A549 treated with RU486 at 1 μM for 4 hours (cell line): ENCODE measurements at places on chromosomes 7 and 10. TPM values are rescaled to one million over a fixed set of nuclear protein-coding genes. Genes with fewer than 3 reads are reported as not detected.

CDK1 gene
- total RNA-seq, result 52.1 to 99.5 TPM (median 91.7 TPM) in 5 replicates

ADCYAP1R1 gene
- total RNA-seq, result 0.05 to 0.12 TPM (median 0.08 TPM) in 3 of 5 replicates, not detected in the others

DLX6 gene
- 0.03 TPM in 1 of 5 replicates, not detected in the others for total RNA-seq

ALKBH4 gene
- 9.3 to 12.9 TPM (median 11.5 TPM) in 5 replicates for total RNA-seq

SLC37A3 gene
- total RNA-seq, result 21.0 to 30.2 TPM (median 29.6 TPM) in 5 replicates

MORN4 gene
- total RNA-seq, result 6.1 to 7.9 TPM (median 6.8 TPM) in 5 replicates

ABCB4 gene
- not detected in 5 replicates for total RNA-seq

TMEM270 gene
- 0.20 to 0.54 TPM in 2 of 5 replicates, not detected in the others for total RNA-seq

TES gene
- 53.0 to 65.7 TPM (median 58.4 TPM) in 5 replicates for total RNA-seq
